ENCODE measurements at places on chromosomes 1 and 21. TPM values are rescaled to one million over a fixed set of nuclear protein-coding genes. Genes with fewer than 3 reads are reported as not detected.

GRCh38 chr1:39990428-39990827, 35.5 kb downstream of the MFSD2A start:
- no peak for DNase-seq

DNA sequence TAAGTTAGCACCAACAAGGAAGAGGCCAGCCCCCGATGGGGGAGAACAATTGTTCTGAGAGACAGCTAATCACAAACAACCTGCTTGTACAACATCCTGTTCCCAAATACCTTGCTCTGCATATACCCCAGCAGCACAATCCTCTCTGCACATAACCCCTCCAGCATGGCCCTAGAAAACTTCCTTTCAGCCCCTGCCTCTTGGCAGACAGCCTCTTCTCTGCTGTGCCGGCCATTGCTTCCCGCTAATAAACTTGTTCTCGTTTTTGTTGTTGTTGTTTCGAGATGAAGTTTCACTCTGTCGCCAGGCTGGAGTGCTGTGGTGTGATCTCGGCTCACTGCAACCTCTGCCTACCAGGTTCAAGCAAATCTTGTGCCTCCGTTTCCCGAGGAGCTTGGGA, 392.7 kb downstream of the SMYD3 start:
- DNase-seq: no peak

DNA sequence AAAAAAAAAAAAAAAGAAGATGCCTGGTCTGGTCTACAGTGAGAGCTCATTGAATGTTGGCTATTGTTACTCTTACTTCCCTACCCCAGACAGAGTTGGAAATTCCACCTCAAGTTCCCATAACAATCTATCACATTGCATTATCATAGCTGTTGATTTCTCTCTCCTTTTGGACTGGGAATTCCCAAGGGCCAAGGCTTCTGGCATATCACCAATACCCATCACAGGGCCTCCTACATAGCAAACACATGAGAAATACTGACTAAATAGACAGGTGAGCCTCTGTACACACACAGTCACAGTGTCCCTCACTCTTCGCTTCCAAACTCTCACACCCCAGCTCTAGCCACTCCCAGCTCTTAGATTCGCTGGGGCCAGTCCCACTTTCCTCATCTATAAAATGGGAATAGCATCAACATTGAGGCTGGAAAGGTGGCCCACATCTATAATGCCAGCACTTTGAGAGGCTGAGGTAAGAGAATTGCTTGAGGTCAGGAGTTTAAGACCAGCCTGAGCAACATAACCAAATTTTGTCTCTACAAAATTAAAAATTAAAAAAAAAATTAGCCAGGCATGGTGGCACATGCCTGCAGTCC, 6.4 kb downstream of the PTAFR start:
- DNase-seq: no peak

GRCh38 chr1:204651843-204652421, 33.6 kb downstream of the LRRN2 start:
- no peak for DNase-seq

GRCh38 chr1:218679391-218679790, 334.3 kb downstream of the TGFB2 start:
- no peak for DNase-seq

DNA sequence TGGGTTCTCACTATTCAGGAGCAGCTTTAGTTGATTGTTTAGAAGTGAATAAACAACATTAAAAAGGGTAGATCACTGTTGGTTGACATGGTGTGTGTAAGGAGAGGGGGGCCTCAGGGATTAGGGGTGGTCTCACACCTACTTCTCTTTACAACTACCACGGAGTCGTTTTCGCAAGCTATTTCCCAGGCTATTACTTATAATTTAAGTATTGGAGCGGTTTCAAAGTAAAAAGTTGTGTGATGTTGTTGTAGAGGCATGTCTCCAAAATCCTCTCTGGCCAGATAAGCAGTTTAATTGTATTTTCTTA, 1.3 kb downstream of the GPSM2 start:
- DNase-seq: no peak

DNA sequence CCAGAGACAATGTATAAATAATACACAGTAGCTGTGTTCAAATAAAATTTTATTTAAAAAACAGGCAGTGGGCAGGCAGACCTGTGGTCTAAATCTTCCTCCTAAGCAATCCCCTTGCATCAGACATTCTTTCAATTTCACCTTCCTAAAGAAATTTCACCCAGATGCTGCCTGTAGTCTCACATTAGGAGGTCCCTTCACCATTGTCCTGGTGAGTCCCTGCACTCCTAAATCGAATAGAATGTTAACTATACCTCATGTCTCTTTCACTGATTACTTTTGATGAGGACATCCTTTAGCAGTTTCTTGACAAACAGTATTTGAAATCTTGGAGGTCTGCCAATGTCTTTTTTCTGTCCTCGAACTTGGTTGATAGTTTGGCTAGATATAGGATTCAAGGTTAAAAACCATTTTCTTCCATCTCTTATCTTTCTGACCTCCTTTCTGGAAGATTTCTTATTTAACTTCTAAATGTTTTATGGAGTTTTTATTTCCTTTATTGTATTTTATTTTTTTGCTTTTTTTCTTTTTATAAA, 77.5 kb downstream of the LPGAT1 start:
- DNase-seq: no peak

- DNase-seq: no peak
These were observed 93.9 kb upstream of the USP24 start for GRCh38 chr1:55309053-55309452.

SHISAL2A gene
- 0.38 TPM for total RNA-seq

COL18A1 gene
- 271 TPM for total RNA-seq

SPRR2G gene
- not detected for total RNA-seq

GRCh38 chr1:208857465-208857864, 613.3 kb upstream of the PLXNA2 start:
- DNase-seq: no peak

DNA sequence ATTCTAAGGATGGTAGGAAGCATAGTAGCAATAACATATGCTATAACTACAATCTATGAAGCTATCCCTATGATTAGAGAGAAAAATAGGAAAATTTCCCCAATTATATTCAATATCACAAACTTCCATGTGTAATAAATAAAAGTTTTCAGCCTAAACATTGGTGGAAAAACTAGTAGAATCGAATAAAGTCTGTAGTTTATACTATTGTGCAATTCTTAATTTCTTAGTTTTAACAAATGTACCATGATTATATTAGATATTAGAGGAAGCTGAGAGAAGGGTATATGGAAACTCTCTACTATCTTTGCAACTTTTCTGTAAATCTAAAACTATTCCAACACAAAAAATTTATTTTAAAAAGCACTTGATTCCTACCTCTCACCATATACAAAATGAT, 13.8 kb upstream of the GFI1 start:
- DNase-seq: no peak

HSPA13 gene
- total RNA-seq: 45.7 TPM

GRCh38 chr1:198657550-198658064, 18.8 kb downstream of the PTPRC start:
- DNase-seq: no peak

OR4F16 gene
- not detected for total RNA-seq

- no peak for DNase-seq
These were observed 23.8 kb downstream of the TSEN15 start for GRCh38 chr1:184075055-184076029.

- DNase-seq: no peak
These were observed 26.6 kb downstream of the ARMH1 start for GRCh38 chr1:44701141-44701573.

VASH2 gene
- total RNA-seq: 15.8 TPM

DNA sequence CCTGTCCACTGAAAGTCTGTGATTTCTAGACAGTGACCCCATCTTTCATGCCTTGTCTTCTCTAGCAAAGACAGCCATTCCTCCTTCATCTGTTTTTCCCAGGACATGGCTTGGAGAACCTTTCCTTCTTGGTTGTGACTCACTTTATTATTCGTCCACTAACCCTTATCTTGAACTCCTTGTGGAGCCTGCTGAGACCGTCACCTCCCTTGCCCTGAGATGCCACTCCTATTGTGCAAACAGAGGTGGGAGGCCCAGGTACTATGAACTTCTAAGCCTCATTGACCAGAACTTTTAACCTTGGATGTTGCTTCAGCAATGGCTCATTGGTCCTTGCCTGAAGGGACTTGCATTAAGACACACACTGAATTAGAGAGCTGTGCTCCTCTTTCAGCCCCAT, 117.5 kb downstream of the FOXD2 start:
- no peak for DNase-seq

GRCh38 chr1:1020415-1021009, 592 bp downstream of the AGRN start:
- no peak for DNase-seq

DNA sequence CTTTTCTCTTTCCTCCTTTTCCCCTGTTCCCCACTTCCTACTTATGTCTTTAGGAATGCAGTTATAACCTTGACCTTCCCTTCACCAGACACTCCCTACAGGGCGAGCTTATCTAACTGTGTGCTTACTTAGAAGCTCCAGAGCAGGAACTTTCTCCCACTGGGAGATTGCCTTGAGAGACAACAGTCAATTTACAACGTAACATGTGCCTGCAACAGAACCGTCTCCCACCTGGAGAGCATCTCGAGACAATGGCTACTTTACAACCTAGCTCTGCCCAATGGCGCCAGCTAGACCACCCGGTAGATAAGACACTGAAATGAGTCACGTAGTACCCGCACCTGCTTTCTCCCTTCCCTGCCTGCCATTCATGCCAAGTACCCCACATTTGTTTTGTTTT, 16.7 kb downstream of the HMGN1 start:
- no peak for DNase-seq

DNA sequence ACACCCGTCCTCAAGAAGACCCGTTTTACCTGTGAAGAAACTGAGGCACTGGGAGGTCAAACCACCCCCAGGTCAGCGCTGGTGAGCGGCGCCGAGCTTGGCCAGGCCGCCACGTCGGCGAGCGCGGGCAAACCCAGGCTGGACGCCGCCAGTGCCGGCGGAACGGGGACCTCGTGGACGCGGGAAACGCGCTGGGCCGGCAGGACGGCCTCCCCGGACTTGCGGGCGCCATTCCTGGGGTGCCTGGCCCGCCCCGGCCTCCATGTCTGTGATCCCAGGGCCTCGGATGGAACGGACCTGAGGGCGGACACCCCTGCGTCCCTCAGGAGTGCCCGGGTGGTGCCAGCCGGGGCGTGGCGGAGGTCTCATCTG, 764 bp upstream of the SUMO3 start:
- DNase-seq: no peak

PRR9 gene
- total RNA-seq: not detected

KIAA1614 gene
- total RNA-seq: 2.1 TPM

- DNase-seq: no peak
These were observed 11.6 kb downstream of the VANGL2 start for GRCh38 chr1:160412028-160412362.

- DNase-seq: no peak
These were observed 101.5 kb downstream of the PLA2G4A start for GRCh38 chr1:186930238-186930637.

DNA sequence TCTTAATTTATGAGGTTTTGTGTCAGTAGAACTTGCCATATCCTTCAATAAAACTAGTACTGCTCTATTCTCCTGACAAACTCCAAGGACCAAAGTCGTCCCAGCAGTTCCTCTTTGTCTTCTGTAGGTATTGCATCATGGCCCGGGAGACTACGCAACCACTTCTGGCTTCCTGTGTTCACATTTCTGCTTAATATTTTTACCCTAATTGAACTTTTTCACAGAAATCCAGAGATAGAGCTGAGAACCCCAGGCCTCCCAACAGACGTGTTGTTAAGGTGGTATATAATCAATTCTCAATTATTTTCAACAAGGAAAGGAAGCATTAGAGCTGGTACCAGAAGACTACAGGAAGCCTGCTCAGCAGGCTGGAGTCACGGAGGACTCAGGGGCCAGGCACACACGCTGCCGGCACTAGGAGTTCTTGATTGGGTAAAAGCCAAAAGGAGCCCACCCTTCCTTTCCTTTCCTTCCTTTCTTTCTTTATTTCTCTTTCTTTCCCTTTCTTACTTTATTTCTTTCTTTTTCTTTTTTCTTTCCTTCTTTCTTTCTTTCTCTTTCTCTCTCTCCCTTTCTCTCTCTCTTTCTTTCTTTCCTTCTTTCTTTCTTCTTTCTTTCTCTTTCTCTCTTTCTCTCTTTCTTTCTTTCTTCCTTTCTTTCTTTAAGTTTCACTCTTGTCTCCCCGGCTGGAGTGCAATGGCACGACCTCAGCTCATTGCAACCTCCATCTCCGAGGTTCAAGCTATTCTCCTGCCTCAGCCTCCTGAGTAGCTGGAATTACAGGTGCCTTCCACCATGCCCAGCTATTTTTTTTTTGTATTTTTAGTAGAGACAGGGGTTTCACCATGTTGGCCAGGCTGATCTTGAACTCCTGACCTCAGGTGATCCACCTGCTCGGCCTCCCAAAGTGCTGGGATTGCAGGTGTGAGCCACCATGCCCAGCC, 173.7 kb downstream of the ZBTB18 start:
- no peak for DNase-seq

BRINP3 gene
- not detected for total RNA-seq

UBXN10 gene
- total RNA-seq: 2.8 TPM

DNA sequence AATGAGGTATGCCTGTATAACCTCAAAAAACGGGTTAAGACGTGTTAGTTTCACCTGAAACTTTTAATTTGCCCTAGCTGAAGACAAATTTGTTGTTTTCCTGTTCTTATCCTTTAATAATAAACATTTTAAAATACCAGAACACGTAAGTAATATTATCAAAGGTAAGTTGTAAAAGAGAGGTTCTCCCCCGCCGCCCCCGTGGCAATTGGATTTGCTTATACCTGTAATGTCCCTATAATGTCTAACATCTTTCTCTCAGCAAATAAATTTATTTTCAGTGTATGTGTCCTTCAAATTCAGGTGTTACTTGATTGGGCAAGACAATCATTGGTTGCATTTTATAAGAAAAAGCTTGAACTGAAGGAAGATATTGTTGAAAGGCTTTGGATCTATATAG, 5.9 kb downstream of the URB2 start:
- no peak for DNase-seq

PDE4B gene
- 0.42 TPM for total RNA-seq

DNA sequence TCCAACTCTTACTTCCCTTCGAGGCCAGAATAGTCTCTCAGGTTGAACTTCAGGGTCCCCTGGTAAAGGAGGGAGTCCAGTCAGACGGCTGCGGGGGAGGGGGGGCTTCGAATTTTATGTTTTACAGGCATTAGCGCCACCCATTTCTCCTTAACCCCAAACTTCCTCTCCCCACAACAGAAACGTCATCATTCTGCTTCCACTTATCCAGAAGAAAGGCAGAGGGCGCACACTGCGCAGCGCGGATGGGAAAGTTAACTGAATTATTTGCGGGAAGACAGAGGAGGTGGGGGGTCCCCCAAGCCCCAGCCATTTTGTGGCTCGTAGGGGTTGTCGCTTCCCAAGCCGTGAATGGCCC, 529 bp upstream of the PRMT2 start:
- no peak for DNase-seq

DNA sequence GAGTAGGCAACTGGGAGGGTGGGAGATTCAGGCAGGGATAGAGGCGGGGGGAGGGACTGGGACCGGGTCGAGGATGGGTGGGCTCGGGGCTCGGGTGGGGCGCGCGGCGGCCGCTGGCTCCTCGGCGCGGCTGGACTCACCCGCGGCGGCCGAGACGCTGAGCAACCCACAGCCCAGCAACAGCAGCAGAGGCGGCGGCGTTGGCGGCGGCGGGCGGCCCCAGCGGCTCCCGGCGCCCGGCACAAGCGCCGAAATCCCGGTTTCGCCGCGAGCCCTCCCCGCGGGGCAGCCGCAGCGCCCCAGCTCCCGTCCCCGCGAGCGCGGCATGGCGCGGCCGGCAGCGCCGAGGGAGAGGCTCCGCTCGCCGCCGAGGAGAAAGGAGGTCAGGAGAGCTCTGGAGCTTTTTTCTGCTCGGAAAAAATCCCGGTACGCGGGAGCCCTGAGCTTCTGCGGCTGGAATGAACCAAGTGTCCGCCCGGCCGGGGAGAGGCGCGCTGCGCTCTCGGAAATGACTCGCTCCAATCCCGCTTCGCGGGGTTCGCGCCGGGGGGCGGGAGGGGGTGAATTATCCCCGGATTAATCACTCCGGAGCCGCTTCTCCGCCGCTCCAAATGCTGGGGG, at the start of gene CSMD2:
CSMD2 (minus strand) TSS at position 460 of the 621 bp plus-strand sequence; CDS start at position 327, 133 bp downstream.
- DNase-seq: peak; percentile 42

ANKRD65 gene
- 18.1 TPM for total RNA-seq
